ENCODE measurements at places on chromosomes 6 and 20.

GRCh38 chr6:41013466-41014153, 25.4 kb downstream of the UNC5CL start:
- no peak for DNase-seq

- DNase-seq = no peak
Observed at GRCh38 chr6:98775205-98775604, 59.2 kb upstream of the POU3F2 start.

DNA sequence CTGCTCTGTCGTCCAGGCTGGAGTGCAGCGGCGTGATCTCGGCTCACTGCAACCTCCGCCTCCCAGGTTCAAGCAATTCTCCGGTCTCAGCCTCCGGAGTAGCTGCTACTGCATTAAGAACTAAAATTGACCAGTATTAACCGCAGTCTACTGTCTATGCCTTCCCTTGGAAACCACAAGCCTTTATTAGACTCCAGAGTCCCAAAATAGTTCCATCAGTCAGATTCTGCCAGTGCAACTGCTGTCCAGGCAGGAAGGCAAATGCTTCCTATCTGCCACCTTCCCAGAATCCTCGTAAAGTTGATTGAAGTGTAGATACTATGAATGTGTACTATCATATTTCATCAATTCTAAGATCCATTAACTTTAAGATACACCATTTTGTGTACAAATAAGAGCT, 16.7 kb downstream of the KAT14 start:
- DNase-seq = no peak

GRCh38 chr6:51027283-51028065, 208.8 kb downstream of the TFAP2B start:
- no peak for DNase-seq

GRCh38 chr6:103177791-103178190, 1681.9 kb downstream of the HACE1 start:
- DNase-seq = no peak

DNA sequence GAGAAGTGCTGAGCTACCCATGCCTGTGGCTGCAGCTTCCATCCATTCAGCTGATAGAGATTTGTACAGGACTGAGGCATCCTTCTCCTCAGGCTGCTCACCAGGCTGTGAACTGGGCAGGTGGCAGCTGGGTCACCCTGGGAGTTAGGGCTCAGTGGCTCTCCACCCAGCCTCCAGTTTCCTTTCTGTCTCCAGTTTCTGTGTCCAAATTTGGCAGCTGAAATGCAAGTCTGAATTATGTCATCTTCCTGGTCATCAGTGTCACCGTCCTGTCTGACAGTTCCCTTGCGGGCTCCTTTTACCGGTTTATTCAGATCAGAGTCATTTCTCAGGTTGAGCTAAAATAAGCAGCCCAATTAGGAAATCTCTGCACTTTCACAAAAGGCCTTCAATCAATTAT, 93.3 kb downstream of the EDN1 start:
- no peak for DNase-seq

DNA sequence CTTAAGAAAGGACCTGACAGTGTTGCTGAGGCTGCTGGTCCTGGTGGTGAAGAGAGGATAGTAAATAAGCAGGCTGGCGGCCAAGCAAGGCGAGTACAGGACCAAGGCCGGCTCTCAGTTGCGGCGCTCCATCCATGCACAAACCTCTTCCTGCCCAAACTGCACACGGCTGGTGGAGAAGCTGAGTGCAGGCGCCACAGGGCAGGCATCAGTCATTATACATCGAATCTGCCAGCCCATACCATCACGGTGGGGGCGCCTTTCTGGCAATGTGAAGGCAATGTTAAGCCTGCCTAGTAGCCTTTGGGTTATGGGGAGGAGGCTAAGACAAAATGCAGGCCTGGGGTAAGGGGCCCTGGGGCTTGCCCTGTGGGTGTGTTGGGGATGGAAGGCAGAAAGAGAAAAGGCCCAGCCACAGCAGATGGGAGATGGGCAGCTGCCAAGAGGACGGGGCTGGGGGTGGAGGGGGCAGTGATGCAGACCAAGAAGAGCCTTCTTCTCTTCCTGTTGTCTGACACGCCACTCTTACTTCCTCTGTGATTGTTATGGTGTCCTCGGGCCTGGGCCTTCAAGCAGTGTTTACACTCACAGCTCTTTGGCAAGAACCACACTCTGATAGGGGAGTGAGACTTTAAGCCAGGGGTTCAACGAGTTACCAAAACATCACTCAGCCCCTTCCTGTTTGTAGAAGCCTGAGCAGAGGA, 20.3 kb upstream of the KCNK16 start:
- no peak for DNase-seq

DNA sequence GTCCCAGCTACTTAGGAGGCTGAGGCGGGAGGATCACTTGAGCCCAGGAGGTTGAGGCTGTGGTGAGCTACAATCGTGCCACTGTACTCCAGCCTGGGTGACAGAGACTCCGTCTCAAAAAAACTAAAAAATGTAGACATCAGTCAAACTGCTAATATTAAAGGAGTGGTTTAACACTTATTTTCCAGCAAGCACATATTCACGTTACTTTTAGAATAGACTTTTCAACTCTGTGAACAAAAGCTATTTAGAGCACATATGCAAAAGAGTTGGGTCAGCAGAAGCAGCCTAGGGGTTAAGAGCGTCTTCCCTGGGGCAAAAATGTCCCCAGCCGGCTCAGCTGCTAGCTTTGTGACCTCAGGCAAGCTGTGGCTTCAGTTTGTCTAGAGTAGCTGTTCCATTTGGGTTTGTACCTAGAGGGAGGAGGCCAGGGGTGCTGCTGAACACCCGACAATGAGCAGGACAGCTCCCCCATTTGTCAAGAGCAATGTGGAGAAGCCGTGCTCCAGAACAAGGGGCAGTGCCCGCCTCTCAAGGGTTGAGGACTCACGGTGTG, 62.5 kb upstream of the PTGIS start:
- no peak for DNase-seq

GRCh38 chr6:130815200-130816071, 11.8 kb upstream of the SMLR1 start:
- DNase-seq = no peak

- peak; percentile 79 for DNase-seq
Observed at GRCh38 chr6:28816909-28817807, 106.6 kb downstream of the TRIM27 start.

DNA sequence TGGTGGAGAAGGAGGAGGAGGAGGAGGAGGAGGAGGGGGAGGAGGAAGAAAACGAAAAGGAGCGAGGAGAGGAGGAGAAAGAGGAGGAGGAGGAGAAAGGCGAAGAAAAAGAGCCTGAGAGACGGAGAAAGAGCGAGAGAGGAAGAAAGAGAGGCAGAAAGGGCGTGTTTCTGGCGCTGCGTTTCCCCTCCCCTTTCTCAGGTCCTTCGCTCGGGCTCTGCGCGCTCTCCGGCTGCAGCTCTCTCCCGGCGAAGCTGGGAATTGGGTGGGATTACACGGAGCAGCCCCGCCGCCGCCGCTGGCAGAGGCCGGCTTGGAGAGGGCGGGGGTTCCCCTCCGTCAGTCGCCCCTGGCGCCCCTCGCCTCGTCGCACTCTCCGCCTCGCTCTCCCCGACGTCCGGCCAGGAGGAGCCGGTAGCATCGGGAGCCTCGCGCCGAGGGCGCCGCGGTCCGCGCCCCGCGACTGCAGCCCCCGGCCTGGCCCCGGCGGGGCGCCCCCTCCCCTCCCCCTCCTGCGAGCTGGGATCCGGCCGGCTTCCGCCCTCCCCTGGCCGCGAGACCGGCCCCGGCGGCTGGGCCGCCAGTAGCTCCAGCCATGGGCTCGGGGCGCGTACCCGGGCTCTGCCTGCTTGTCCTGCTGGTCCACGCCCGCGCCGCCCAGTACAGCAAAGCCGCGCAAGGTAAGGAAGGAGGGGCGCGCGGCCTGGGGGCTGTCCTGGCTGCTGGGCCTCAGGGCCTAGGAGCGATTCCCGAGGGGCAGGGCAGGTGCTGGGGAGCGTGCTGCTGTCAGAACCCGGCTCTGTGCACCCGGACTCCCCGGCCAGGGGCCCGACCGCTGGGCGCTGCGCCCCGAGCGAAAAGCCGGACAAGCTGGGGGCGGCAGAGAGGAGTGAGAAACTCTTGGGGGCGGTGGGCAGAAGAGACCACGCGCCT, at the start of gene SCUBE3:
TSS of gene SCUBE3 (plus strand) at position 133 of the 933 bp plus-strand sequence. CDS start at position 596, 463 bp downstream.
- DNase-seq = peak; percentile 57

GRCh38 chr20:56634735-56635385, 5.8 kb downstream of the TFAP2C start:
- no peak for DNase-seq

DNA sequence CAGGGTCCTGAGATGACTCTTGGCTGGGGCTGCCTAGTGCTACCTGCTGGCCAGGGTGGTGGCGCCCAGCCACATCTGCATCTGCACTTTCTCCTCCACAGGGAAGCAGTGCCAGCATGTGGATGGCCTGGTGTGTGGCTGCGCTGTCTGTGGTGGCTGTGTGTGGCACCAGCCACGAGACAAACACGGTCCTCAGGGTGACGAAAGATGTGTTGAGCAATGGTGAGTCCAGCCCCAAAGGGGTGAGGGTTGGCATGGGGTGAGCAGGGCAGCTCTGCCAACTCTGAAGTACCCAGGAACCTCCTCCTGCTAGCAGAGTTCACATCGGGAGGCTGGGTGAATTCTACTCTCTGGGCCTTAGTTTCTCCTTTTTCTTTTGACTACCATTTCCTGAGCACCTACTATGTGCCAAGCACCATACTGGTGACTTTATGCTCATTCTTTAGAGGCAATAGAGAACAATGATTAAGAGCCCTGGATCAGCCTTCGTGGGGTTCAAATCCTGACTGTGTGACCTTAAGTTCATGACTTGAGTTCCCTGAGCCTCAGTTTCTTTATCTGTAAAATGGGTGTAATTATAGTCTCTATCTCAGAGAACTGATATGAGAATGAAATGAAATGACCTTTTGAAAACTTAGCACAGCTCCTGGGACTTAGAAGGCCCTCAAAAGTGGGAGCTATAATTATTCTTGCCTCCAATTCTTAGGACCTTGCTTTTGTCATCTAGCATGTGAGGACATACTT, 2.1 kb downstream of the BPIFB4 start:
- no peak for DNase-seq

- DNase-seq = peak; percentile 40
Observed at GRCh38 chr6:26555505-26556262, 17.5 kb downstream of the HMGN4 start.

GRCh38 chr20:20593447-20594170, 118.8 kb downstream of the RALGAPA2 start:
- DNase-seq = peak; percentile 39

DNA sequence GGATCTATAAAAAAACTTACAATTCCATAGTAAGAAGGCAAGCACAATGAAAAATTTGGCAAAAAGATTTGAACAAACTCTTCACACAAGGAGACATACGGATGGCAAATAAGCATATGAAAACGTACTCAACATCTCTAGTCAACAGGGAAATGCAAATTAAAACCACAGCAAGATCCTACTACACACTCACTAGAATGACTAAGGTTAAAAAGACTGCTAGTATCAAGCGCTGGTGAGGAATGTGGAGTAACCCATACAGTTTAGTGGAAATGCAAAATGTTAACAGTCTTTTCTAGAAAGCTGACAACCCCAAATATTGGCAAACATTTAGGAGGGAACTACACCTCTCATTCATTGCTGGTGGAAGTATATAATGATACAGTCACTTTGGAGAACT, 175.9 kb upstream of the SGK1 start:
- DNase-seq = no peak

- no peak for DNase-seq
Observed at GRCh38 chr6:165661664-165662025, 1.4 kb downstream of the PDE10A start.

GRCh38 chr6:1135726-1136414, 176.0 kb upstream of the FOXQ1 start:
- DNase-seq = no peak

GRCh38 chr6:151166180-151166579, 73.6 kb upstream of the AKAP12 start:
- DNase-seq = no peak

DNA sequence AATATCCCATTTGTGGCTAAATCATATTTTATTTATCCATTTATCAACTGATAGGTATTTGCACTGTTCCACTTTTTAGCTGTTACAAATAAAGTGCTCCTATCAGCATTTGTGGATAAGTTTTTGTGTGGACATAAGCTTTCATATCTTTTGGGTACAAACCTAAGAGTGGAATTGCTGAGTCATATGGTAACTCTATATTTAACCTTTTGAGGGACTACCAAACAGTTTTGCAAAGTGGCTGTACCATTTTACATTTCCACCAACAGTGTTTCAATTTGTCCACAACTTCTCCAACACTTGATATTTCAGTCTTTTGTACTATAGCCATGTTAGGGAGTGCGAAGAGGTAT, 23.6 kb upstream of the ECHDC1 start:
- no peak for DNase-seq

DNA sequence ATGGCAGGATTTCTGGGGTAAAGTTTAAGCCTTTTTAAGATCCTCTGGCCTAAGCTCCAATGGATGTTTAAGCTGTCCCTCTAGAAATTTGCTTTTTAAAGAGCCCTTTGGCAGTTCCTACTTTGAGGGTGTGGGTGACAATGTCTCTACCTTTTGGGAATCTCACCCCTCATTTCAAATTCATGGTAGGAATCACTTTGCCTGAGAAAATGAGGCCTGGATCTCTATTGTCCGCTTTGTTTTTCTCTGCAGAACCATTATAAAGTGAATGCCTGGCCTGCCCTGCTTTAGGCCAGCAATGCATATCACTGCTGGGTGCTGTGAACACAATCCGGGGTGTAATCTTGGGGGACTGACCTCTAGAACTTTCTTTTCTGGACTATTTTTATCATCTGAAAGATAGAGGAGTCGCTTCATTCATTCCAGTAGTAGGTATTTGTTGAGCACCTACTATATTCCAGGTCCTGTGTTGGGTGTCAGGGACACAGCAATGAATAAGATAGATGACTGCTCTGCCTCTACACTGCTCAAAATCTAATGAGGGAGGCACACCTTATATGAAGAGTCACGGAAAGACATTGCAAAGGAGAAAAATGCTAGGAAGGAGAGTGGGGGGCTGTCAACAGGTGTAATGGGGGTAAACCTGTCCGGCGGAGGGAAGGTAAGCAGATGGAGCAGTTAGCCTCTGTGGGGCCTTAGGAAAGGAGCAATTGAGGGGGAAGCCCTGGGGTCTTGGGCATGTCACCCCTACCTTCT, 8.6 kb upstream of the COMMD7 start:
- DNase-seq = no peak

DNA sequence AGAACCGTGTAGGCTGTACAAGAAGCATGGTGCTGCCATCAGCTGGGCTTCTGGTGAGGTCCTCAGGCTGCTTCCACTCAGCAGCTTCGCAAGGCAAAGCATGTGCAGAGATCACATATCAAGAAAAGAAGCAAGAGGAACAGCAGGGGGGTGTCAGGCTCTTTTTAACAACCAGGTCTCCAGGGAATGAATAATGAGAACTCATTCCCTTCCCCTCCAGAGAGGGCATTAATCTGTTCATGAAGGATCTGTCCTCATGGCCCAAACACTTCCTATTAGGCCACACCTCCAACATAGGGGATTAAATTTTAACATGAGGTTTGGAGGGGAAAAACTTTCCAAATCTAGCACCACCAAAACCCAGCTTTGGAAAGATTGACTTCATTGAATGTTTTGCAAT, 20.0 kb downstream of the GINM1 start:
- DNase-seq = no peak

- peak; percentile 39 for DNase-seq
Observed at GRCh38 chr6:152948150-152948768, 34.6 kb downstream of the FBXO5 start.

GRCh38 chr6:143236151-143236798, 175.6 kb downstream of the AIG1 start:
- DNase-seq = peak; percentile 41
